B cell (primary cell): ENCODE measurements at places on chromosomes 2 and 18.
A peak's percentile ranks its signal among the peaks of the same experiment; 100 is the strongest.

- no peak for DNase-seq
Observed at GRCh38 chr2:689237-689636, 12.0 kb upstream of the TMEM18 start.

DNA sequence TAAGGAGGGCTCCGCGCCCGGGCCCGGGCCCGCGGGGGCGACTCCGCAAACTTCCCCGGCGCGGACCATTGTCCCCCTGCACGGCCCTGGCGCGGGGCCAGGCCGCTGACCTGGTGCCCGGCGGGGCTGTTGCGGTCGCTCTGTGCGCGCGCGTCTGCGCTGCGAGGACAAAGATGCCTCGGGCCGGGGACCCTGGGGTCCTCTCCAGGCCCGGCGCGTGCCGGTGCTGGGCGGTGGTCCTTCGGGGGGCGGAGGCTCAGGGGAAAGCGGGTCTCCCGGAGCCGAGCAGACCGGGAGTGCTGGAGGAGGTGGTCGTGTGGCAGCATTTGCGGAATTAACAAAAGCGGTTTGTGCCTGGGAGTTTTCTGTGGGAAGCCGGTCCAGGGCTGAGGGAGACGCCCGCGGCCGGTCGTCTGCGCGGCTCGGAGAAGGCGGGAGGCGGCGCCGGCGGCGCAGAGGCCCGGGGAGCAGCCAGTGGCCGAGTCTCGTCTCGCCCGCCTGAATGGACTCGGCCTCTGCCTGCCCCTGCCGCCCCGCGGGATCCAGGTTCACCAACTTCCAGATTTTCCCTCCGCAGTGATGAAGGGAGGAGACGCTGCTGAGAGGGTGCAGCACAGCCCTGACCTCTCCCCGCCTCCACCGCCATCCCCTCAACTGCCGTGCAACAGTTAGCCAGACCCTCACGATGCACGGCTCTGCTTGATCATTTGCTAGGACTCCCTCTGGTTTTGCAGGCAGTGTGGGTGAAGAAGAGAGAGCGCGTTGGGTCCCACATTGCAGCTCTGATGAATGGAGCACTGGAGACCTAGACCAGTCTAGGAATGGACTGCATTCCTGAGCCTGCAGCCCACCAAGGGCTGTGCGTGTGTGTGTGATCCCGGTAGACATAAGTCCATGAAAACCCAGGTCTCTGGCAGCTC lies 705 bp downstream of the EFR3B start:
- peak; percentile 50 for DNase-seq

- DNase-seq: no peak
Observed at GRCh38 chr18:5287854-5288253, 7.7 kb downstream of the ZBTB14 start.

GRCh38 chr18:64031411-64031810 lies 61.5 kb downstream of the SERPINB8 start:
- DNase-seq: no peak

GRCh38 chr2:193446967-193447366 lies 1252.2 kb upstream of the TMEFF2 start:
- no peak for DNase-seq

GRCh38 chr2:235845245-235845644 lies 322.9 kb downstream of the GBX2 start:
- no peak for DNase-seq

DNA sequence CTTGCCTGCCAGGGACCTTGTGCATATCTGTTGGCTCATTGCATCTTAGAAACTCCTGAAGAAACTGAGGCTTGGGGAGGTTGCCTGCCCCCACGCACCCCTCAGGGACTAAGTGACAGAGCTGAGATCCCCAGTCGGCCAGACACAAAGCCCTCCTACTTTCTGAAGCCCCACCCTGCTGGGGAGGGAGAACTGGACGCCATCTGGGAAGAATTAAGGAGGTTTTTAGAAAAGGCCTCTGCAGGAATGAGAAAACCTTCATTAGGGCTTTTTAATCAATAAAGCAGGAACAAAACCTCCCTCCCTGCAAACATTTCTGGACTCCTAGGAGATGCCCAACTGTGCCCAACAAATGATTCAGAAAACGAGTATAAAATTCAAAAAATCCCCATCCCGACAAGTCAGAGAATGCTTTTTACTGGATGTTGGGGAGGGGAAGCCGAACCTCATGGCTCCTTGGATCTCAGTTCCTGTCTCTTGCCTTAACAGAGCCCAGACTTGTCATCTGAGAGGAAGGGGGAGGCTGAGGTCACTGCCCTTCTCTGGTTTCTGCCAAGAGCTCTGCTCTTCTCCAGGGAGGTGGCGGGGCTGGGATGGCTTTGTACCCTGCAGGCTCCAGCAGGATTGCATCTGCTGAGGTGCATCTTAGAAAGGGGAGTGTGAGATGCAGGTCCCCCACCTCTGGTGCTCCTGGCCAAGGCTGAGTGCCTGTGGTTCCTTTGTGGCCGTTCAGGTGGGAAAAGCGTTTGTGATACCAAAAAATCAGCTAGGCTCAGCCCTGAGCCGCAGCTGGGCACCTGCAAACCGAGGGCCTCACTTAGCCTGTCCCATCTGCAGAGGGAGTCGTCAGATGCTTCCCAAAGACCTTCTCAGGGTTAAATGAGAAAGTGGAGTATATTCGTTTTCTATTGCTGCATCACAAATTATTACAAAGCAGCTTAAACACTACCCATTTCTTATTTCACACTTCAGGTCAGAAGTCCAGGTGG lies 142.4 kb downstream of the ZFP36L2 start:
- DNase-seq: no peak

GRCh38 chr2:32403782-32404181 lies 47.0 kb downstream of the BIRC6 start:
- no peak for DNase-seq

- no peak for DNase-seq
Observed at GRCh38 chr2:236714080-236714479, 144.5 kb downstream of the ACKR3 start.

DNA sequence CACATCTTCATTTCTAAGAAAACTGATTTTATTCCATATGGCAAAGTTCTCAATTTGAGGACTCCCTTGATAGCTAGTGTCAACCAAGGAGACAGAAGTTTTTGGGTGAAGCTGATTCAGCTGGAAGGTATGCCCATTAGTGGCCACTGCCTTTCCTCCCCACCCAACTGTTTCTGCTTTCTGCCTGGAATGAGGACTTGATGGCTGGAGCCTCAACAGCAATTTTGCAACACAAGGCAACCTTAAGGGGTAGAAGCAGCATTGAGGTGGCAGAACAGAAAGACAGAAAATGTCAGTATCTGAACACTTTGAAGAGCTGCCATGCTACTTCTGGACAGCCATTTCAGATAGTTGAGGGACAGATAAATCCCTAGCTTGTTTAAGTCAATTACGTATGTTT lies 47.0 kb downstream of the INHBB start:
- no peak for DNase-seq

- DNase-seq: no peak
Observed at GRCh38 chr2:76450024-76450475, 739.3 kb upstream of the GCFC2 start.

- peak; percentile 19 for DNase-seq
Observed at GRCh38 chr18:56112013-56112749, 524.2 kb upstream of the TCF4 start.

DNA sequence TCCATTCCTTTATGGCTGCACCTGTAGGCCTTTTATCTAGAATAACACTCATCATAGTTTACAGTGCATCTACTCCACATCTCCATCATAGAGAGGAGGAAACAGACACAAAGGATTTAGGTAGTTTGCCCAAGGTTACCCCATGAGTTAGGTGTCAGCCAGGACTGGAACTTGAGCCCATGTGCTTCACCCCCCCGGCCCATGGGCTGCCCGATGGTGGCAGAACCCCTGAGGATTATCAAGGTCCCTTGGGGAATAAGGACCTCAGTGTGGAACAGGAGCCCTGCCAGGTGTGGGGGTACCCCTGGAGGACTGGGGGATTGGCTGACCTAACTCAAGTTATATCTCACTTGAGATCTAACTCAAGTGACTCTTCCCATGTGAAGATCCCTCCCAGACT lies 146.3 kb upstream of the OTX1 start:
- DNase-seq: no peak

GRCh38 chr18:41436772-41437171 lies 518.3 kb upstream of the PIK3C3 start:
- no peak for DNase-seq

GRCh38 chr2:119495948-119496347 lies 28.3 kb downstream of the SCTR start:
- DNase-seq: no peak
